Gastroesophageal sphincter (tissue), 4 donors: ENCODE measurements at places on chromosomes 6 and 20.

- no peak for ATAC-seq
Observed at GRCh38 chr20:59078231-59078630, 35.6 kb upstream of the PRELID3B start.

DNA sequence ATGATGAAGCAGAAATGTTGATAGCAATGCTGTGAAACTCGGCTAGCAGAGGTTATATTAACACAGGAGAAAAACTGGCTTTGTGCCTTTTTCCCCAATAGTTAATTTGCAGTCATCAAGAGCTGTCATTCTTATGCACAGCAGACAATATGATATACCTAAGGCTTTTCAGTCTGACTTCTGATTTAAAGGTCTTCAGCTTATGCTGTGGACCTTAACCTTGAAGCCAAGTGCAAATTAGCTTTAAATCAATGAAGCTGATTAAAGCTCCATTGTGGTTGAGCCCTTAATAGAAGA, 171.6 kb upstream of the ID4 start:
- no peak for ATAC-seq

DNA sequence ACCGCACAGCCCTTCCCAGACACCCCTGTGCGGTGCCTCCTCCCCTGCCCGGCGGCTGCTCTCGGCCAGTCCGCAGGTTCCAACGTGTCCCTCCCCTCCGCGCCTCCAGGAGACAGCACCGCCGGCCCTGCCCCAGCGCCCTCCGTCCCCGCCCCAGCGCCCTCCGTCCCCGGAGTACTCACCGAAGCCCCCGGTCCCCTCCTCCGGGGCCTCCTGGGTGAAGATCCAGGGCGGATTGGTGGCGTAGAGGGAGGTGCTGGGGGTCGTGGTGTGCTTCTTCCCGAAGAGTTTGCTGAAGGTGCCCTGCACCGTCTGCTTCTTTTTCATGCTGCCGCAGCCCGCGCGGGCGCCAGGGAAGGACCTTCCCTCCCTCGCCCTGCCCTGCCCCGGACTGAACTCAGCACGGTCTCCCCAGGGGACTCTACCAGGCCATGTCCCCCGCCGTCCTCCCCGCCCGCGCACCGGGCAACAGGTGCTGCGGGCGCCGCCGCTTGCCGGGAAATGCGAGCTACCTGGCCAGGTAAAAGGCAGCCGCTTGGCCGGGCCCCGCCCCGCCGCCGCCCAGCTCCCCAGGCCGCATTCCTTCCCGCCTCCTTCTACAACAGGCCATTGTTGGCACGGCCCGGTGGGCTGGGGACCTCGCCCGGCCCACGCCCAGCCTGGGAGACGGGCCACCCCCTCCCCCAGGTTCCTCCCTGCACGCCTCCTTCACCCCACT, at the start of gene C6orf132:
C6orf132 (minus strand) TSS at position 503 of the 718 bp plus-strand sequence; CDS start at position 327, 176 bp downstream.
- peak; percentile 61 for ATAC-seq

DNA sequence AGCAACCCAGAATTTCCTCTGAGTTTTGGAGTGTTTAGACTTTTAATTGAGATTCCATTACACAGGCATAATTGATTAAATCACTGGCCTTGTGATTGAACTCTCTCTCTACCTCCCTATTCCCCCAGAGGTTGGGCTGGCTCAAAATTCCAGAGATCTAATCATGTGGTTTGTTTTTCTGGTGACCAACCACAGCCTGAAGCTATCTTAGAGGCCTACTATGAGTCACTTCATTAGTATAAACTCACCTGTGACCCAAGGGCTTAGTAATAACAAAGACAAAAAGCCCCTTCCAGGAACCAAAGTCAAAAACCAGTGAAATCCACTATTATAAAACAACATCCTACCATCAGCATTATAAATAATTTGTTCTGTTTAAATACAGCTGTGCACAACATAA, 992.5 kb upstream of the CITED2 start:
- ATAC-seq: no peak

GRCh38 chr6:125099211-125100073, 54.1 kb upstream of the TPD52L1 start:
- ATAC-seq: peak; percentile 81

GRCh38 chr6:89412071-89413005, at the start of gene RRAGD:
Gene RRAGD (minus strand): TSS chr6:89412273. CDS start chr6:89411993, 280 bp downstream.
- ATAC-seq: peak; percentile 88

DNA sequence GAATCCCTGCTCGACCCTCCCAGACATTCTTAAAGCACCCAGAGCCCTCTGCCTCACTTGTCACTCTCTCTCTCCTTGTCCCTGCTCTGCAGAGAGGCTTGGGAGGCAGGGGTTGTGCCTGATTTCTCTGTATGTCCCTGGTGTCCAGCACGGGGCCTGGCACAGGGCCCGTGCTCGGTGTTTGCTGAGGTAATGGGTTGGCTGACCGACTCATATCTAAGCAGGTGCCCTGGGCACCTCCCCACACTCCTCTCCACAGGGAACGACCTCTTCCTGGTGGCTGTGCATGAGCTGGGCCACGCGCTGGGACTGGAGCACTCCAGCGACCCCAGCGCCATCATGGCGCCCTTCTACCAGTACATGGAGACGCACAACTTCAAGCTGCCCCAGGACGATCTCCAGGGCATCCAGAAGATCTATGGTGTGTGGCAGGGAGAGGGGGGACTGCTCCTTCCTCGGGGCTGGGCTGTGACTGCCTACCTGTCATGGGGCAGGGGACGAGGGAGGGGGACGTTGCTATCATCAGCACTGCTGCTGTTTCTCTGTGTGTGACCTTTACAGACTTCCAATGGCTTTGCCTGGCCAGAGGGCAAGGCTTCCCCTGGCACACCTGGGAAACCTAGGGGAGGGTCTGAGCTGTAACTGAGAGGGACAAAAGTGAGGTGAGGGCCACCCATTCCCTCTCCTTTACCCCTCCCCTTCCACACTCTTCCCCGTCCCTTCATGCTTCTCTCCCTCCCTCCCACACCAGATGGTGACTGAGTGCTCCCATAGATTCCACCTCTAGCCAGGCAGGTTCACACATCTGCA, 14.2 kb downstream of the MMP24OS start:
- peak; percentile 30 for ATAC-seq

GRCh38 chr6:13235339-13235738, 93.0 kb downstream of the TBC1D7 start:
- ATAC-seq: no peak

DNA sequence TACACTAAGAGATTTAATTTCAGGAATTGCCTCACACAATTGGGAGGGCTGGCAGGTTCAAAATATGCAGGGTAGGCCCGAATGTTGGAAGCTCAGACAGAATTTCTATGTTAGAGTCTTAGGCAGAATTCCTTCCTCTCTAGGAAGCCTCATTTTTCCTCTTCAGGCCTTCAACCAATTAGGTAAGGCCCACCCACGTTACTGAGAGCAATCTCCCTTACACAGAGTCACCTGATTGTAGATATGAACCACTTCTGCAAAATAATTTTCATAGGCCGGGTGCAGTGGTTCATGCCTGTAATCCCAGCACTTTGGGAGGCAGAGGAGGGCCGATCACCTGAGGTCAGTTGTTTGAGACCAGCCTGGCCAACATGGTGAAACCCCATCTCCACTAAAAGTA, 50.2 kb upstream of the HIVEP1 start:
- ATAC-seq: no peak

- no peak for ATAC-seq
Observed at GRCh38 chr20:50720026-50720425, 11.4 kb upstream of the PARD6B start.

DNA sequence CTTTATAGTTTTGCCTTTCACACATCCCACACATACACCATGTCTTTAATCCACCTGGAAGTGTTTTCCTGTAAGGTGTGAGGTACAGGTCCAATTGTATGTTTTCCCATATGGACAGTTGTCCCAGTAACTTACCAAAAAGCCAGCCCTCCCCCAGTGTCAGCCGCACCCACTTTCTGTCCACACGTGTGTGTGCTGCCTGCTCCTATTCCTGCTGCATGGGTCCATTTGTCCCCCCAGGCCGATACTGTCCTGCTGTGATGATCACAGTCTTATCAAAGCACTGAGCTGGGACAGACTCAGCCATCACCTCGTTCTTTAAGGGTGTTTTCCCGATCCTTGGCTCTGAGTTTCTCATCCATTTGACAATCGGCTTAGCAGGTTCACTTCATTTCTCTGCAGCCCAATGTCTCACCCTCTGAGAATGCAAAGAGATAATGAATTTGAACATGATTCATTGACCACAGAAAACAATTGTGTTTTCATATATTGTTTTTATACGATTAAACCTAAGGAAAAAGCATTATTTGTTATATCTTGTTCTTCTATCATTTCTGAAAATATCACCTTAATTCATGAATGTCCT, 9.6 kb downstream of the VSX1 start:
- no peak for ATAC-seq

DNA sequence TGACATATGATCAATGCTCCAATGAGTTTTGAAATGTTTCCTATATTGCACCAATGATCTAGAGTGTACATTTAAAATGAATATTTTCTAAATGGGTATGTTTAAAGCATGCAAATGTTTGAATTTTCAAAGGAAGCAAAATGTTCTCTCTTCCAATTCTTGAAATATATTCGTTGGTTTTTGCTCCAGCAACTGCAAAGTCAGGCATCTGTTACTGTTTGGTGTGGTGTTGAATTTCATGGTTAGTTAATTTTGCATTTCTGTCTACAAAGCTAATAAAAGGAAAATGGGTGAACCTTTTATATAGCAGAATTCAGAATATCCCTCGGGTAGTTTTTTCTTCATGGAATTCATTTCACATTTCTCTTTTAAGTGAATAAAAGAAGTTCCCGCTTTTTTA, 1018.3 kb downstream of the GRIK2 start:
- no peak for ATAC-seq

GRCh38 chr20:59334651-59335300, 34.4 kb downstream of the EDN3 start:
- no peak for ATAC-seq

DNA sequence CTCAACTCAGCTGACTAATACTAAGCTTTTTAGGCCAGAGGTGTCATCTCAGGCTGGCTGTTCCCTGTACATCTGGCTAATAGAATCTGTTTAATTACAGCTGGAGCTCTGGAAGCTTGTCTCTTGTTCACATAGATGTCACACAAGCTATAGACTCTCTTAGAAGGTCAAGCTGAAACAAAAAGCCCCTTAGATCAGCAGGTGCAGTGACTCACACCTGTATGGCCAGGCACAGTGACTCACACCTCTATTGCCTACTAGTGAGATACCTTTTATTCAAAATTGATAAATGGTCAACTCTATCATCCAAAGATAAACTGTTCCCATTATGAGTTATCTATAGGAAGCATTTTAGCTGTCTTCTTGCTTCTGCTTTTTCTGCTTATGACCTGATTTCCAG, 29.9 kb upstream of the MTHFD1L start:
- ATAC-seq: no peak

DNA sequence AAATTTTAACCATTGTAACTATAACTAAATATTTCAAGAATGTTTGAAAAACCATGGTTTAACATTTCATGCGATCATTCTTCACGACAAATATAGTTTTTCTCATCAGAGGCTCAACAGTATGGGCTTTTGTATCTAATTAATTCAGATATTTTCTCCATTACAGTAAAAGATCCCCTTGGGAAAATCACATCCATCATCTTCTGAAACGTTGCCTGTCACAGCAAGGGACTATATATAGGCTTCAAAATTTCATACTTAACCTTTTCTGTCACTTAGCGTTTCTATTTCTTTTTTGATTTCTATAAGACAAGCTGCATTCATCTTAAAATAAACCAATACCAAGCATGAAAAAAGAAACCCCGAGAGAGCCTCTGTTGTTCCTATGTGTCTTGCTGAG, 710.0 kb downstream of the PRKN start:
- ATAC-seq: no peak

GRCh38 chr6:34196833-34197195, 39.9 kb upstream of the HMGA1 start:
- ATAC-seq: no peak

GRCh38 chr20:49775229-49775693, 37.4 kb upstream of the SLC9A8 start:
- ATAC-seq: peak; percentile 74

DNA sequence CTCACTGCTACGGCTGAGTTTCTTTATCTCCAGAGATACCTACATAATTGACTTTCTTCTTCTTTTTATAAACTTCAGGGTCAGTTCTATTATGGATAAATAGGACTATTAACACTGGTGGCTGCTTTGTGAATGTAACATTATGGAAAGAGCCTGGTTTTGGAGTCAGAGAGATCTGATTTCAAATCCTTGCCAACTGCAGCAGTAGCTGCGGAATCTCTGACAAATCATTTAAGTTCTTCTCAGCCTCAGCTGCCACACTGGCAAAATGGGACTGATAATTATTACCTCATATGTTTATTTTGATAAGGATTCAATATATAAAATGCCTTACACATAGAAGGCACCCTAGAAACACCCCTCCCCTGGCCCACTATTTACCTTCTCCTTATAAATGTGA, 160.5 kb downstream of the BACH2 start:
- ATAC-seq: no peak

GRCh38 chr6:116251568-116252384, 2.1 kb downstream of the TSPYL4 start:
- no peak for ATAC-seq

DNA sequence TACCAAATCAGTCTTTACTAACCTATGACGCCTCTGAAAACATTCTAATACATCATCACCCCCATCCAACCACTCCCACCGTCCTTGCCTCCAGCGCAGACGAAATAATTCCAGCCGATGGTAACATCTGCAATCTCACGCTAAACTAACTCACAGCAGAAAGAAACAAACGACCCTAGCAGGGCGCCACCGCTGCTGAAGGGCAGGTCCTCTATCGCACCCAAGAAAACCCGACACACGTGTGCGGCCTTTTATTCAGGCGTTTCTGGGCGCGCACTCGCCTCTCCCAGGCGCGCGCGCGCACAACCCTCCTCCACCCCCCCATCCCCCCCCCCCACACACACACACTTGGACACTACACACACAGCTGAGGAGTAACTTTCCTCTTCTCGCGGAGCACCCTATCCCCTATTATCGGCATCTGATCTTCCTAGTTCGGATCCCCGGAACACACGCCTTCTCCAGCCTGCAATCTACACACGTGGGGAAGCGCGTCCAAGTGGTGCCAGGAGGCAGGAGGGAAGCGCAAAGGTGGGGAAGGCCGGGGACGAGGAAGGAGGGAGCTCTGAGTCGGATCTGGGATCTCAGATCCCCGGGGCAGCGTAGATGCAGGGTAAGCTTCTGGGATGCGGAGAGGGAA, 1.4 kb downstream of the GFOD1 start:
- no peak for ATAC-seq

DNA sequence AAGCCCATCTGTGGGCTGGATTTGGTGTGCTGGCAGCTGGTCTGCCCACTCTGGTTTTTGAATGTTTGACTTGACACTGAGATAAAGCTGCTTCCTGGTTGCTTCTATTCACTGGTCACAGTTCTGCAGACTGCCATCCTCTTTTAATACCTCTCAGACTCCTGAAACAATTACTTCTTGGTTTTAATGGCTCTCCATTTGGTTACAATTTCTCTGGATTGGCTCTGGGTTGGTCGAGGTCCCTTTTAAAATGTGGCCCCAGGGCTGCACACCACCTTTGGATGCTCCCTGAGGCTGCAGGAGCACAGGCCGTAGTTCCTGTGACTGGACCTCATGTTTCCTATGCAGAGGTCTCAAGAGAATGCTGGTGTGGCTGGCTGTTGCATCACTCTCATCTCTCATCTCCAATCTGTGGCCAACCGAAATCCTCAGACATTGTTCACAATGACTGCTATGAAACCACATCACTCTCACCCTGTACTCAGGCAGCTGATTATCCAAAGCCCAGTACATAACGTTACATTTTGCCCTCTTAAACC, 98.5 kb downstream of the INSM1 start:
- no peak for ATAC-seq
